ENCODE measurements at places on chromosomes 2 and 18.
A peak's percentile ranks its signal among the peaks of the same experiment; 100 is the strongest.

DNA sequence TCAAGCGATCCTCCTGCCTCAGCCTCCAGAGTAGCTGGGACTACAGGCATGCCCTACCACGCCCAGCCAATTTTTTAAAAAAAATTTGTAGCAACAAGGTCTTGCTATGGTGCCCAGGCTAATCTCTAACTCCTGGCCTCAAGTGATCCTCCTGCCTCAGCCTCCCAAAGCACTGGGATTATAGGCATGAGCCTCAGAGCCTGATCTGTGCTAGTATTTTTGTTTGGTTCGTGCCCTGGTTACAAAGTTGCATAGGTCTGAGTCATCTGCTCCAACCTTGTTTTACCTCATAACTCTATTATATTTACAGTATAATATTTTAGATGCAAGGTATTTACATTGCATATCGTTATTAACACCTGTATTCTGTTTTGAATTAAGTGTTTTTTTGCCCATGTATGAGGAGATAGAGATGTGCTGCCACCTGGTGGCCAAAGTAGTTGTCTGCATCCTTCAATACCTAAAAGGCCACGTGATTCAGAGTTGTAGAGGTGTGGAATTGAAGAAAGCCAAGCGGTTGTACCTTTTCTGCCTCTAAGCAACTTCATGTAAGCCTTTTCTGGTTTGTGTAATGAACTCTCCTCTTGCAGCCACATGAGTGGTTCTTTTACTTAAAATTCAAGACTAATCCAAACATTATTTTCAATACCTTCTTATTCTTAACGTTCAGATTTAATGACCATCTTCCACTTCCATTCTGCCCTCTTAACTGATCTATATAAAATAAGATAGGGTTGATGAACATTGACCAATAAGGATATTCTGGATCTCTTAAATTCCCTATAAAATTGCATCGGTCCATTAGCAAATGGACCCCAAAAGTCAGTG, 19.9 kb upstream of the CABYR start:
- DNase-seq: peak; percentile 72

GRCh38 chr2:45131587-45131986, 122.3 kb upstream of the SIX2 start:
- DNase-seq: no peak

GRCh38 chr2:10900216-10901109, 11.3 kb upstream of the KCNF1 start:
- DNase-seq: peak; percentile 61

GRCh38 chr2:117360586-117360985, 453.9 kb upstream of the DDX18 start:
- DNase-seq: no peak

- no peak for DNase-seq
These were observed 263.2 kb upstream of the RASGRP3 start for GRCh38 chr2:33213244-33213643.

- no peak for DNase-seq
These were observed 207.4 kb downstream of the CBLN2 start for GRCh38 chr18:72336786-72337185.

DNA sequence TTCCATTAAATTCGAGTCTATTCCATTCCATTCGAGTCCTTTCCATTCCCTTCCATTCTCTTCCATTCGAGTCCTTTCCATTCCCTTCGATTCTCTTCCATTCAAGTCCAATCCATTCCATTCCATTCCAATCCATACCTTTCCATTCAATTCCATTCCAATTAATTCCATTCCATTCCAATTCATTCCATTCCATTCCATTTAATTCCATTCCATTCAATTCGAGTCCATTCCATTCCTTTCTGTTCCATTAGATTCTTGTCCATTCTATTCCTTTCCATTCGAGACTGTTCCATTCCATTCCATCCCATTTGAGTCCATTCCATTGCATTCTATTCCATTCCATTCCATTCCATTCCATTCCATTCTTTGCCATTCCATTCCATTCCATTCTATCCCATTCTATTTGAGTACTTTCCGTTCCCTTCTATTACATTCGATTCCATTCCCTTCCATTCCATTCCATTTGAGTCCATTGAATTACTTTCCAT, 1130.0 kb downstream of the RPIA start:
- DNase-seq: no peak
